ENCODE measurements at places on chromosomes 6 and 20.

- DNase-seq: no peak
These were observed 256.5 kb downstream of the TRDN start for GRCh38 chr6:123380257-123380656.

DNA sequence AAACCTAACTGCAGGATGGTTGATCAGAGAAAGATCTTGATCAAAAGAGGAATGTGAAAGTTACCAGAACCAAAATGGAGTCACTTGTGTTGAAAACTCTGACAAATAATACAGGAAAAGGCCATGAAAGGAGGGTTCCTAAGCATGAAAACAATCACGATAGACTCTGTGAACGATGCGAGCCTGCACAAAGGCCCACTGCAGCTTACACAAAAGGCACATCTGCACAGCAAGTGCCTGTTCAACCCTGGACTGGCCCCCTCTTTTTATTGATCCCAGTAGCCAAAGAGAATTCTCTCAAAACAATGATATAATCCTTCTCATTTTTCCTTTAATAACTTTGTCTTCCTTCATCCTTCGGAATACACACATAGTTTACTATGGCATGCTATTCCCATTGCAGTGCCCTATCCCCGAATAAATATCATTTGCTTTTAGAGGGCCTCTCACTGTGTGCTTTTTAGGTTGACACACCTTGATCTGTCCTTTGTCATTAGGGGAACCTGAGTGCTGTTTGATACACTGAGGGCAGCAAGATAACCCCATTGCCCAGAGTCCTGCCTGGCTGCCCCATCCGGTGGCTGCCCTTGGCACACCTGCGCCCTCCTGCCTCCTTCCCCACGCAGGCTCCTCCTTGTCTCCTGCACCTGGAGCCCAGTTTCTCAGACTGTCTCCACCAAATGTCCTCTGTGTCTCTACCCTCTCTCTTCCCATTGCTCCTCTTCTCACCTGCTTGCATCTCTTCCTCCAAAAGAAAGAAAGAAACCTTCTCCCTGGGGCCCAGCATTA, 98.3 kb upstream of the FRMD1 start:
- no peak for DNase-seq

- no peak for DNase-seq
These were observed 54.2 kb upstream of the ZFAND3 start for GRCh38 chr6:37765182-37765775.

- DNase-seq: no peak
These were observed 296.0 kb downstream of the SMOC2 start for GRCh38 chr6:168737014-168737413.

DNA sequence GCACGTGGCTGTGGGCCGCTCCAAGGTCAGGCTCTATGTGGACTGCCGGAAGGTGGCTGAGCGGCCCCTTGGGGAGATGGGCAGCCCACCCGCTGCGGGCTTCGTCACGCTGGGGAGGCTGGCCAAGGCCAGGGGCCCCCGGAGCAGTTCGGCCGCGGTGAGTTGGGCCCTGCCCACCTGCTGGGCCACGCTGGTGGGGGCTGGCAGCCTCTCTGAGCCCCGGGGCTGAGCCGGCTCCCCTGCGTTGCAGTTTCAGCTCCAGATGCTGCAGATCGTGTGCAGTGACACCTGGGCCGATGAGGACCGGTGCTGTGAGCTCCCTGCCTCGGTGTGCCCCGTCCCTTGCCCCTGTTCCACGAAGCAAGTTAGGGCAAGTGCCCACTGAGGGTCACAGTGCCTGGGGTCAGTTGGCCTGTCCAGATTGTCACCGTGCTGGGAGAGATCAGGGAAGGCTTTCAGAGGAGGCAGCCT, 27.1 kb downstream of the COL20A1 start:
- DNase-seq: no peak

DNA sequence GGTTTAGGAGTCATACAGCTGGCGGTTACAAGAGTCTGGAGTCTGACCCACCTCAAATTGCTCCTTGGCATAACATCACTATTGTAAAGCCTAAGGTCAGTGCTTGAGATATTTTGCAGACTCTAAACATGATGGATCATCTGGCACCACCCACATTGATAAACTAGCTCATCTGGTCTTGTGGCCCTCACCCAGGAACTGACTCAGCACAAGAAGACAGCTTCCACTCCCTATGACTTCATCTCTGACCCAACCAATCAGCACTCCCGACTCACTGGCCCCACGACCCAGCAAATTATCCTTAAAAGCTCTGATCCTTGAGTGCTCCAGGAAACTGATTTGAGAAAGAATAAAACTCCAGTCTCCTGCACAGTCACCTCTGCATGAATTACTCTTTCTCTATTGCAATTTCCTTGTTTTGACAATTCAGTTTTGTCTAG, 115.9 kb downstream of the CD24 start:
- DNase-seq: no peak

GRCh38 chr6:14693301-14694192, 552.3 kb upstream of the JARID2 start:
- no peak for DNase-seq

GRCh38 chr6:38407192-38407591, 232.5 kb downstream of the BTBD9 start:
- DNase-seq: no peak

All from stimulated activated CD4-positive, alpha-beta T cell treated with anti-CD3 and anti-CD28 coated beads, Interleukin-2, amount 100 ng/mL, for 4 hours (primary cell).